ENCODE measurements at places on chromosomes 5 and 9. TPM values are rescaled to one million over a fixed set of nuclear protein-coding genes. Genes with fewer than 3 reads are reported as not detected.

GRCh38 chr5:160289356-160289651 lies 23.1 kb downstream of the CCNJL start:
- no peaks in the 10 kb centered on the region for H3K27me3 ChIP-seq
- H3K36me3 ChIP-seq: no peaks in the 10 kb centered on the region
- peak overlapping the region; percentile 31 for H3K27ac ChIP-seq
- DNase-seq: no peak
- no peak overlapping the region for H3K4me3 ChIP-seq

- no peak overlapping the region for H3K4me3 ChIP-seq
- no peak overlapping the region for H3K27ac ChIP-seq
- no peaks in the 10 kb centered on the region for H3K36me3 ChIP-seq
- no peak for DNase-seq
- H3K4me1 ChIP-seq: peaks cover 25% of the 10 kb centered on the region
Measured at GRCh38 chr9:134650431-134651190, 9.0 kb downstream of the COL5A1 start.

DNA sequence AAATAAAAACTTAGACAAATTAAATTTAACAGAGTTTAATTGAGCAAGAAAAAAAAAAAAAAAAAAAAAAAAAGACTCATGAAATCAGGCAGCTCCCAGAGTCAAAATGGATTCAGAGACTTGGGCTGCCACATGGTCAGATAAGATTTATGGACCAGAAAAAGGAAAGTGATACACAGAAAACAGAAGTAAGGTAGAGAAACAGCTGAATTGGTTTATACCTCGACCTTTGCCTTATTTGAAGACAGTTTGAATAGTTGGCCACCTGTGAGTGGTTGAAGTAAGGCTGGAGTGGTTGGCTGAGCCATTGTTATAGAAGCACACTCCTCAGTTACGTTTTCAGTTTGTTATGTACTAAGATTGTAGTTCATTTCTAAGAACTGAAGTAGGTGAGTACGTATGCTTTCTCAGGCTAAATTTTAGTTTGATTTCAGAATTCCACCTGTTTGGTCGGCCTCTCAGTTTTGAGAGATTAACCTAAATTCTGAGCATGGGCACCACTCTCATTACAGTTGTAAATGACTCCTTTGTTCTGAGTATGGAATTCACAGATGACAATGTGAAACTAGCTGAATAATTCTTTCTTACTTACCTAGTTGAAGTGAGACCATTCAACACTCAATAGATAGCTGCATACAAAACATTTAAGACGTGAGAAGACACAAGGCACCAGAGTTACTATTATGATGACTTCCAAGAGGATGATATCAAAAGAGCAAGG lies 149.0 kb downstream of the AOPEP start:
- H3K27ac ChIP-seq: no peak overlapping the region
- no peak for DNase-seq
- H3K4me1 ChIP-seq: peaks cover 41% of the 10 kb centered on the region
- no peaks in the 10 kb centered on the region for H3K36me3 ChIP-seq
- no peaks in the 10 kb centered on the region for H3K27me3 ChIP-seq
- H3K4me3 ChIP-seq: no peak overlapping the region

GRCh38 chr9:133539991-133540697 lies 5.6 kb downstream of the ADAMTSL2 start:
- H3K27me3 ChIP-seq: no peaks in the 10 kb centered on the region
- H3K27ac ChIP-seq: no peak overlapping the region
- H3K36me3 ChIP-seq: no peaks in the 10 kb centered on the region
- DNase-seq: no peak

DNA sequence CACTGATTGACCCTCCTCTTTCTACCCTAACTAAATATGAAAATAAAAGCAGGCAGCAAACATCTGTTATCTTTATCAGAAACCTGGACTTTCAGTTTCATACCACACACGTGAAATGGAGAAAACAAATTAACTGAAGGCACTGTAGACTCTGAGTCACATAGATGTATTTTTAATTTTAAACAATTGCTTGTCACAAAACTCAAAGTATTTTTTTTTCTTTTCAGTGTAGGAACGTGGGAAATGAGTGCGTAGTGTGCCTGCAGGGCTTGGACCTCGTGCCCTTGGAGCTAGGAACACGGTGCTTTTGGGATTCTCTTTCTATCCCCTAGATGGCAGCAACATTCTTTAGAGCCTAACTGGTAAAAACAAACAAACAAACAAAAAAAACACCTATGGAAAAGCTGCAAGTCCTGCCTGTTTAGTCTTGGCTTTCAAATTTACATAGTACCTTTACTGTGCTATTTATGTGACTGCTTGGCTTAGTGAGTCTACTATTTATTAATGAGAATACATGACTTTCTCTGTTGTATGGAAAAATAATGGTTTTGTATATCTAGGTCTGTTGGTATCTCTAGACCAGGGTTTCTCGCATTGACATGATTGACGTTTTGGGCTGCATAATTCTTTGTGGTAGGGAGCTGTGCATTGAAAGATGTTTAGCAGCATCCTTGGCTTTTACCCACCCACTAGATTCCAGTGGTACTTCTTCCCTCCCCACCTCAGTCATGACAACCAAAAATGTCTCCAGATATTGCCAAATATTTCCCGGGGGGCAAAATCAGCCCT lies 16.8 kb upstream of the ACTBL2 start:
- H3K4me3 ChIP-seq: no peak overlapping the region
- DNase-seq: no peak
- peaks cover 25% of the 10 kb centered on the region for H3K4me1 ChIP-seq
- H3K27ac ChIP-seq: no peak overlapping the region
- H3K27me3 ChIP-seq: no peaks in the 10 kb centered on the region

- H3K36me3 ChIP-seq: no peaks in the 10 kb centered on the region
- H3K27me3 ChIP-seq: no peaks in the 10 kb centered on the region
- H3K4me3 ChIP-seq: no peak overlapping the region
- no peak overlapping the region for H3K27ac ChIP-seq
Measured at GRCh38 chr5:32044939-32045338, 129.2 kb downstream of the GOLPH3 start.

GRCh38 chr5:173869316-173869715 lies 18.8 kb upstream of the CPEB4 start:
- no peaks in the 10 kb centered on the region for H3K27me3 ChIP-seq
- H3K4me1 ChIP-seq: peaks cover 13% of the 10 kb centered on the region
- H3K36me3 ChIP-seq: no peaks in the 10 kb centered on the region
- DNase-seq: no peak
- no peak overlapping the region for H3K27ac ChIP-seq
- H3K4me3 ChIP-seq: no peak overlapping the region

- no peak overlapping the region for H3K27ac ChIP-seq
- peaks cover 10% of the 10 kb centered on the region for H3K4me1 ChIP-seq
- H3K36me3 ChIP-seq: no peaks in the 10 kb centered on the region
- no peak for DNase-seq
Measured at GRCh38 chr5:80958616-80959015, 1.5 kb upstream of the RASGRF2 start.

- no peak overlapping the region for H3K4me3 ChIP-seq
- no peak for DNase-seq
- no peak overlapping the region for H3K27ac ChIP-seq
- no peaks in the 10 kb centered on the region for H3K4me1 ChIP-seq
- H3K27me3 ChIP-seq: no peaks in the 10 kb centered on the region
Measured at GRCh38 chr5:43411495-43411894, 696 bp downstream of the CCL28 start.

GRCh38 chr5:53501054-53501453 lies 20.6 kb downstream of the FST start:
- no peak overlapping the region for H3K4me3 ChIP-seq
- H3K36me3 ChIP-seq: no peaks in the 10 kb centered on the region
- H3K4me1 ChIP-seq: no peaks in the 10 kb centered on the region
- DNase-seq: no peak
- H3K27me3 ChIP-seq: no peaks in the 10 kb centered on the region
- H3K27ac ChIP-seq: no peak overlapping the region

DNA sequence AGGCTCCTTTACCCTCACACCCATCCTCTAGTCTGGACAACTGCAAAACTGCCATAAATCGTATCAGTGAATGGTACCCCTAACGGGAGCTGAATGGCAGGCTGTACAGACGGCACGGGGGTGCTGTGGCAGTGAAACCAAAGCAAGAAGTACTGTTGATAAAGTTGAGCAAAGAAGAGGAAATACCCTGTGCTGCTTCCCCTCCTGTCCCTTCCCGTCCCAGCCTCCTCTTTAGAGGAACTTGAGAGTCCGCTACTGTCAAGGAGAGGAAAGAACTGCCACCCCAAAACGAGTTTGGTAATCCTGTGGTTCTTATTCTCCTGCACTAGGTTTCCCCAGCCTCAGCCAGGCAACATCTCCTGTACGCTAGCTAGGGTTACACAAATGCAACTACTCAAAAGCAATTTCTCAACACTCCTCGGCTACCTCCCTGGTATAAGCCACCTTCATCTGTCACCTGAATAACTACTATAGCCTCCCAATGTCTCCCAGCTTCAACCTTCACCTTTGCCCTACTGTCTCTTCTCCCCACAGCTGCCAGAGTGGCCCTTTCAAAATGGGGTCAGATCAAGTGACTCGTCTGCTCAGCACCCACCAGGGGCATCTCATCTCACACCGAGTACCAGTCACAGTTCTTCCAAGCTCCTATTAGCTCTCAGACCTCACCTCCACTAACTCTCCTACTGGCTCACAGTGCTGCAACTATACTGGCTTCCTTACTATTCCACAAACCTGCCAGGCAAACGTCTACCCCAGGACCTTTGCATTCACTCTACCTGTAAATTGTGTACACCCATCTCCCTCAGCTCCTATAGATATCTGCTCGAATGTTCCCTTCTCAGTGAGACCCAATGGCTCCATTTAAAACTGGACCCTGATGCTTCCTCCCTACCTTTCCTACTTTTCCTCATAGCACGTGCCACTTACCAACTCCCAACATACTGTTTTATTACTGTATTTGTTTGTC lies 4.1 kb downstream of the GLRX start:
- DNase-seq: no peak
- no peaks in the 10 kb centered on the region for H3K27me3 ChIP-seq
- H3K27ac ChIP-seq: no peak overlapping the region
- H3K4me1 ChIP-seq: peaks cover 17% of the 10 kb centered on the region

GRCh38 chr9:132602207-132602606 lies 19.8 kb downstream of the BARHL1 start:
- DNase-seq: no peak
- H3K4me3 ChIP-seq: no peak overlapping the region

DNA sequence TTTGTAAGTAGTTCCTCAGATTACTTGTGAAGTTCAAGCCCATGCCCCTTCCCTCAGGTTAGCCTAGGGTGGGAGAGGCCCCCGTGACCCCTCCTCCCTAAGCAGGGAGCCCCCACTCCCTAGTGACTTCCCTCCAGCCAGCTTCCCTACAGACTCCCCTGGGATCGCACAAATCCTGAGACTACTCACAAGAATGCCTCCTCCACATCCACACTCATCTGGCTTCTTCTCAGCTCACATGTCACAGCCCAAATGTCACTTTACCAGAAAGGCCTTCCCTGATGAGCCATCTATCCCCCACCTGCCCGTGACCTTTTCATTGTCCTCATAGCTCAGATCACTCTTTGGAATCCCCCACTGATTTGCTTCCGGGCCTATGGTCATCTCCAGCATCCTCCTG lies 96.7 kb upstream of the ARAP3 start:
- no peak overlapping the region for H3K4me3 ChIP-seq
- no peaks in the 10 kb centered on the region for H3K27me3 ChIP-seq
- H3K4me1 ChIP-seq: no peaks in the 10 kb centered on the region
- DNase-seq: no peak
- no peak overlapping the region for H3K27ac ChIP-seq

- H3K4me1 ChIP-seq: no peaks in the 10 kb centered on the region
- DNase-seq: no peak
- no peaks in the 10 kb centered on the region for H3K27me3 ChIP-seq
- H3K36me3 ChIP-seq: no peaks in the 10 kb centered on the region
- H3K4me3 ChIP-seq: no peak overlapping the region
Measured at GRCh38 chr9:99749641-99750040, 72.0 kb upstream of the NR4A3 start.

DNA sequence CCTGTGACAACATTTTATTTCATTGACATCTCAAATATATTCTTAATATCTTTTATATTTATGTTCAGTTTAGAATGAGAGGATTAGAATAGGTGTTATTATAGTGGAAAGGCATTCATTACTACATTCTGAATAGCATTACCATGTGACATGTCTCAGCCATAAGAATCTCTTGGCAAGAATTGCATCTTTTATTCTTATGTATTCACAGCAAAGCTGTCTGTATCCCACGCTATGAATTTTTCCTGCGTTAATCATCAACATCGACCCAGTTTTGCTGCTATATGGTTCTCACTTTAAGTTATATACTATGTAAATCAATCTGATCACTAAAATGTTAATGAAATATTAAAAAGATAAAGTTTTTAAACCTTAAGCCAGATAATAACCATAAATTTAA lies 248.6 kb downstream of the TMEM232 start:
- H3K27ac ChIP-seq: no peak overlapping the region
- no peaks in the 10 kb centered on the region for H3K27me3 ChIP-seq
- no peak overlapping the region for H3K4me3 ChIP-seq
- H3K36me3 ChIP-seq: no peaks in the 10 kb centered on the region

- no peak for DNase-seq
- H3K27me3 ChIP-seq: no peaks in the 10 kb centered on the region
- H3K4me3 ChIP-seq: no peak overlapping the region
- H3K36me3 ChIP-seq: peaks cover 35% of the 10 kb centered on the region
Measured at GRCh38 chr5:151787817-151788216, 16.1 kb downstream of the G3BP1 start.

DNA sequence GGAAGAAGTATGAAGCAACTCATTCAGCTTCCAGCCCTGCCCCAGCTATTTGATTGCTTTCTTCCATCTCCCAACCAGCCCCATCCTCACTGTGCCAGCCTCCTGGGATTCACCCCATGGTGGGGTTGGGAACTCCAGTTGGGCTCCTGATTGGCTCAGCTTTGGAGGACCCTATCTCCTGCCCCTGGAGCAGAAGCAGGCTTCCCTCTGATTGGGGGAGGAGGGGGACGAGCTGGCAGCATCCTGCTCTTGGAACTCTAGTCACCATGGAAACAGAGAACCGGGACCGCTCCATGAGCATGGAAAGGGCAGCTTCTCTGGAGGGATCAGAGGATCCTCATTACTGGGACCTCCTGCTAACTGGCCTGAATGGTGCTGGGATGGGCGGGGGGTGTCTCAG lies 2.6 kb downstream of the SLC6A7 start:
- H3K36me3 ChIP-seq: no peaks in the 10 kb centered on the region
- H3K27ac ChIP-seq: no peak overlapping the region
- H3K27me3 ChIP-seq: no peaks in the 10 kb centered on the region
- no peak overlapping the region for H3K4me3 ChIP-seq

GRCh38 chr9:125258160-125258785 lies 3.4 kb upstream of the GAPVD1 start:
- H3K27me3 ChIP-seq: no peaks in the 10 kb centered on the region
- no peak for DNase-seq
- no peak overlapping the region for H3K4me3 ChIP-seq
- H3K4me1 ChIP-seq: peaks cover 17% of the 10 kb centered on the region

WNK2 gene
- total RNA-seq: 1.8 TPM

UAP1L1 gene
- 2.2 TPM for total RNA-seq

SLIT3 gene
- total RNA-seq: 7.9 TPM

SLC6A7 gene
- total RNA-seq: not detected

SLC46A2 gene
- total RNA-seq: 0.09 TPM

PCDHGB3 gene
- 2.7 TPM for total RNA-seq

PCDHGB6 gene
- total RNA-seq: 1.4 TPM

INSL4 gene
- total RNA-seq: not detected

FANCC gene
- total RNA-seq: 5.5 TPM

PIP5K1B gene
- 0.97 TPM for total RNA-seq

FAM221B gene
- total RNA-seq: not detected
